ENCODE measurements at places on chromosomes 5 and 9.

GRCh38 chr9:35746583-35746982 is 2.4 kb downstream of the GBA2 start:
- DNase-seq, result no peak

- no peak for DNase-seq
Observed at GRCh38 chr5:63500242-63500641, 462.0 kb downstream of the HTR1A start.

DNA sequence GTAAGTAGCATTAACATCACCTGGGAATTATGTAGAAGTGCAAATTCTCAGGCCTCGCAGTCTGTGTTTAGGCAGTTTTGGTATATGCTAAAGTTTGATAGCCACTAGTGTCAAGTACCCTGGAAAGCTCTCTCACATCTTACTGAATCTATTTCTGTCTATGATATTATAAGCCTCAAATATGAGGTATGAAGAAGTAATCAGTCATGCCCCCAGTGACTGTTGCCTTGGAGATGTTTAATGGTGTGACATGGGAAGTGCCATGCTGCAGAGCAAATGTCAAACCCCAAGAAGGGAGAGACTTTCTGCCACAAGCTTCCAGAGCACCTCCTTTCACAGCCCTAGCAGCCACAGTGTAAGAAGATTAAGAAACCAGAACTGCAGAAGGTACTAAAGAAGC is 9.8 kb upstream of the PDE8B start:
- no peak for DNase-seq

GRCh38 chr5:92939428-92939827 is 641.6 kb downstream of the NR2F1-AS1 start:
- no peak for DNase-seq

GRCh38 chr9:108704156-108704852 is 151.5 kb downstream of the ACTL7B start:
- DNase-seq, result no peak

- DNase-seq, result peak; percentile 64
Observed at GRCh38 chr9:120891245-120891883, 14.4 kb upstream of the PHF19 start.

DNA sequence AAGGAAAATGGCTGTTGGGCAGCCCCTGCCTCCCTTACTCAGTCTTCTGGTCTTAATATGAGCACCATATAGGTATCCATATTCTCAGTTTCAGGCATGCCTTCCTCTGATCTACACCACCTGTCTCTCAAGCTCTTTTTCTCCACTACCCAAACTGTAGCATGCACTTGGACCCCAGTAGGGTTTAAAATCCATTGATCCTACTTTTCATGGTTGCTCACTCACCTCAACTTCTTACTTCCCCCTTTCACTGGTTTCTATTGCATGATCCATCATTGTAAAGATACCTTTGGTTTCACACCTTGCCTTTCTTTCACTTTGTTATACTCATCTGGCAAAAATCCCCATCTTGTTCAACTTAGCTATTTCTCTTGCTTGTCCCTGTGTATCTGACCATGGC is 159.4 kb downstream of the KDM4C start:
- no peak for DNase-seq

DNA sequence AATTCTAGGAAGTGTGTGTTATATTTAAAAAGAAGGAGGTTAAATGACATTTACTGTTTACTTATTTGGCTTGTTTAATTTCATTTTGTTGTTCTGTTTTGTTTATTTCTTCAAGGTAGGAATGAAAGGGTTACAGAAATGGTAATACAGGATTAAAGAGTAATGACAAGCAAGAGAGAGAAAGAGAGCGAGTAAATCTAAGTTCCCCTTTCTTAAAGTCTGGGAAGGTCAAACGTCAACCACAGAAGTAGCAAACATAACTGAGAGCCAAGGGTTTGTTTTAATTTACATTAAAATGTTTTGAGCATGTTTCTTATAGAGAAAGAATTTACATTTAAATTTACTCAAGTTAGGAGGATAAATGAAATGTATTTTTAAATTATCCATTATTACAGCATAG is 18.7 kb downstream of the HCN1 start:
- no peak for DNase-seq

DNA sequence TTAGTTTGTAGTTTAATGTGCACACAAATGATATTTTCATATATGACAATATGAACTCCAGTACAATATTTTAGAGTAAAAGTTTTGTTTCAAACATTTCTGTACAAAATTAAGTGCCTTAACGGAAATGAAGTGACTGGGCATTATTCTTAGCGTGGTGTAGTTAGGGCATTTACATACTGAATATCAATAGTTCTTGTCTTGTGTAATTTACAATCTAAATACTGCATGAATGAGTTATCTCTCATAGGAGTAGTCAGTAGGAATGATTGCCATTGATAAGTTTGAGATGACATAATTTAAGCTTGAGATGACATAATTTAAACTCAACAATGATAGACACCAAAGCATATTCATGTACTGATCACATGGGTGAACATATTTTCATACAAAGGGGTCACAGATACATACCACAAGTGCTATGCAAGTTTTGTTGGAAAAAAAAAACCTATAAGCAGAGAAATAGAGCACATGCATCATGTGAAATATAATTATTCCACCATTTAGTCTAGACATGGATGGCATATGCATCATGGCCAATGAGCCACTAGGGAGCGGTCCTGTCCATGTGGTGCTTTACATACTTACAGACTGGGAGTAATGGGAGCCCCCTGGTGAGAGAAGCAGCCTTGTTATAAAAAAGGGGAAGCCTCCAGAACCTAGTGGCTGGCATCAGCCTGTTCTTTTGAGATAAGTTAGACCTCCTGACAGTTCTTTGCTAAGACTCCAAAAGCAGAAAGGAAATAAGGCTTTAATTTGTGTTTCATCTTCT is 1523.9 kb downstream of the MAT2B start:
- no peak for DNase-seq
